ENCODE measurements at places on chromosomes 4 and X.

- DNase-seq = no peak
Measured at GRCh38 chr4:98473046-98473445, 185.4 kb downstream of the TSPAN5 start.

- no peak for DNase-seq
Measured at GRCh38 chr4:146018247-146018646, 79.6 kb upstream of the ZNF827 start.

DNA sequence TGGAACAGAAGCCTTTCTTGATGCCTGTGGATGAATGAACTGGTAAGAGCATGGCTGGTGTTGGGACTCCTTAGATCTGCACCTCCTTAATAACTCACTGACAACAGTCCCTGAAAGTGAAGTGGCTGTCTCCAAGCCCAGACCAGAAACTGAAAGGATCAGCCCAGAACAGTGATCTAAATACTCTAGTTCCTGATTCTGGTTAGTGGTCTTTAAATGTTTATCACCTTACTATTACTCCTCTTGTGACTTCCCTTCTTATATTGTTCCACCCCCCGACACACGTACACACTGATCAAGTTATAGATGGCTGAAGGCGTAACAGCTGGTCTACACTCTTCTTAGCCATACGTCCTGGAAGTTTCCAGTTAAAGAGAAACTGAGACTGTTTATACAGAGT is 33.8 kb upstream of the ARMCX2 start:
- no peak for DNase-seq

- no peak for DNase-seq
Measured at GRCh38 chr4:105129286-105130040, 17.2 kb upstream of the TET2 start.

- no peak for DNase-seq
Measured at GRCh38 chr4:168188754-168189153, 96.4 kb downstream of the ANXA10 start.

DNA sequence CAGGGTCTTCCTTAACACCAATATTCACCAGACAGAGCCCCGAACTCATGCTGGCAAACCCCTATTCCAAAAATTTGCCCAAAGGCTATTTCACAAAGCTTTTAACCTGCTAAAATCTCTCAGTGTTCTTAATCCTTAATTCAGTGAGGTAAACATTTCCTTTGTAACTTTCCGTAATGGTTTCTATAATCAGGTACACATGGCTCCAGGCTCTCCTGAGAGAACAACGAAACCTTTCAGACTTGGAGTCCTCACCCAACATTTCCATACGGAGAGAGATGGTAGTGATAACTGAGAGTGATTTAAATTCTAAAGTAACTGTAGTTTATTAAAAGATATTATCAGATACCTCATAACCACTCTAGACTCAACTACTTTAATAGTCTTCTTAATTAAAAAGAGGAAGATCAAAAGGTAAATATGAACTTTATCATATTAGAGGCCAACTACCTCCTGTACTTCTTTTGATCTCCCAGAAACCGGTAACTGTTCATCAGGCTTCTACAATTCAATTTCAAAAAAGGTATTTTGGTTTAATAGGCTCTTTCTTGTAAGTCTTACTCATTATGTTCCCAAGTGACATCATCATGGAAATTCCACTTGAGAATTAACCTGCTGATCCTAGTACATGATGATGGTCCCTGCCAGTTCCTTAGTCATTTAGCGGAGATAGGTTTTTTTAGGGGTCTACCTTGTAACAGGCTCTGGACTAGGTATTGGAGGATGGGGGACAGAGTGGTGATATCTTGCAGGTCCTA is 91.4 kb upstream of the UCP1 start:
- no peak for DNase-seq

DNA sequence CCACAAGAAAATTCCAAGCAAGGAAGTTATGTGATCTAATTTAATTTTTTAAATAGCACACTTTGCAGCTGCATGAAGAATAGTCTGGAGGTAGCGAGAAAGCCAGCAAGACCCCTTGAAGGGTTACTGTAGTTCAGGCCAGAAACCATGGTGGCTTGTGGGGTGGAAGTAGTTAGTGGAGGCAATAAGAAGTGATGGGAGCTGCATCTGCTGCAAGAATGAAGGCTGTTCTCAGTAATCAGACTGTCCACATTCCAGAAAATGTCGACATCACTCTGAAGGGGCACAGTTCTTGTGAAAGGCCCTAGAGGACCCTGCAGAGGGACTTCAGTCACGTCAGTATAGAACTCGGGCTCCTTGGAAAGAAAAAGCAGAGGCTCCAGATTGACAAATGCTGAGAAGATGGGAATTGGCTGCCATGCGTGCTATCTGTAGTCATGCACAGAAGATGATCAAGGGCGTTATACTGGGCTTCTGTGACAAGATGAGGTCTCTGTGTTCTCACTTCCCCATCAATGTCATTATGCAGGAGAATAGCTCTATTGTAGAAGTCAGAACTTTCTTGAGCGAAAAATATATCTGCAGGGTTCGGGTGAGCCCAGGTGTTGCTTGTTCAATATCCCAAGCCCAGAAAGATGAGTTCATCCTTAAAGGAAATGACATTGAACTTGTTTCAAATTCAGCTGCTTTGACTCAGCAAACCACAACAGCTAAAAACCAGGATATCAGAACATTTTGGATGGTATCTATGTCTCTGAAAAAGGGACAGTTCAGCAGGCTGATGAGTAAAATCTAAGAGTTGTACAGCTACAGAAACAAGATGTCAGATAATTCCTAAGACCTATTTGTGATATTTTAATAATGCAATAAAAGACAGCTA is 254.2 kb downstream of the CBR4 start:
- no peak for DNase-seq

DNA sequence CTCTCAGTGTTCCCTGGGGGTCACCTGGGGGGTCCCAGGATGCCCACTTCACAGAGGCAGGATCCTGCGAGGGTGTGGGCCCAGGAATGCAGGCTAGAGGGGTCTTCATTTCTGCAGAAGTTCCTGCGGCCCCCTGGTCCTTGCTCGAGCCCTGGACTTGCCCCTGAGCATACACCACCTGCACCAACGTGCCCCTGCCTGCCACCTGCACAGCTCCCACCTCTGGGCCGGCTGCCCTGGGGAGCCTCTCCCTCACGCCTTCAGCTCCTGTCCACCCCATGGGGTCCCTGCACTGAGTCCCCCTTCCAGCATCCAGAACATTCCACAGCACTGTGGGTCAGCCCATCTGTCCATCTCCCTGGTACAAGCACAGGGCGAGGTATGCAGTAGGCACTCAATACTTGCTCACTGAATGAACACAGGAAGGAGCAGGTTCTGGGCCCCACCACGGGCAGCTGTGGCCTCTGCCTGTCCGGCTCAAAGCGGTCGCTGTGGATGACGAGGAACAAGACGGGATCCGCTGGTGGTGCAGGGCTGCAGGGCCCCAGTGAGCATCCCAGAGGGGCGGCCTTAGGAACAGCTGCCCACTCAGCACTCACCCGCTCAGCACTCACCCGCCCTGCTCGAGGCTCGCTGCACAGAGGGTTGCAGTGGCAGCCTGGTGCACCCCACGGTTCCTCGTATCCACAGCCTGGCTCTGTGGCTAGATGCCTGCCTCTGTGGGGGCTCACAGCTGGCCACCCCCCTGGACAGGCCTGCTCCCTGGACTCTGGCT is 70.5 kb upstream of the MXD4 start:
- no peak for DNase-seq

GRCh38 chr4:71211748-71212147 is 127.1 kb upstream of the SLC4A4 start:
- no peak for DNase-seq
